ENCODE measurements at places on chromosomes 4 and X.
A peak's percentile ranks its signal among the peaks of the same experiment; 100 is the strongest.

DNA sequence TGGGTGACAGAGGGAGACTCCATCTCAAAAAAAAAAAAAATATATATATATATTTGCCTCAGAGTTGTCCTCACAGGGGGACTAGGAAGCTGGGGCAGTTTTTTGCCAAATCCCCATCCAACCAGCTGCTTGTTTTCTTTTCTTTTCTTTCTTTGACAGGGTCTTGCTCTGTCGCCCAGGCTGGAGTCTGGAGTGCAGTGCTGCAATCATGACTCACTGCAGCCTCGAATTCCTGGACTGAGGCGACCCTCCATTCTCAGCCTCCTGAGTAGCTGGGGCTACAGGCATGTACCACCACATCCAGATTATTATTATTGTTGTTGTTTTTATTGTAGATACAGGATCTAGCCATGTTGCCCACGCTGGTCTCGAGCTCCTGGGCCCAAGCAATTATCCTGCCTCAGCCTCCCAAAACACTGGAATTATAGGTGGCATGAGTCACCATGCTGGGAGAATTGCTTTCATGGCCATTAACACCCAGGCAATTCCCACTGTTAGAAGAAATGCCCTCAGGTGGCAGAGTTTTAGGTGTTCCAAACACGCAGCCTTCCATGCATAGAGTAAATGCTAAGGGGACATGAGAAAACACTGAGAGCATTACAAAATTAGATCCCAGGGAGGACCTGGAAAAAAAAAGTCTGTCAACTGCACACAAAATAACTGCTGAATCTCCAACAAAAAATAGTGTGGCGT, 98.0 kb downstream of the ARHGAP6 start:
- DNase-seq, result no peak

GRCh38 chr4:112276113-112276512, 9.6 kb downstream of the TIFA start:
- no peak for DNase-seq

GRCh38 chr4:163680386-163681098, 186.1 kb downstream of the TMA16 start:
- no peak for DNase-seq

DNA sequence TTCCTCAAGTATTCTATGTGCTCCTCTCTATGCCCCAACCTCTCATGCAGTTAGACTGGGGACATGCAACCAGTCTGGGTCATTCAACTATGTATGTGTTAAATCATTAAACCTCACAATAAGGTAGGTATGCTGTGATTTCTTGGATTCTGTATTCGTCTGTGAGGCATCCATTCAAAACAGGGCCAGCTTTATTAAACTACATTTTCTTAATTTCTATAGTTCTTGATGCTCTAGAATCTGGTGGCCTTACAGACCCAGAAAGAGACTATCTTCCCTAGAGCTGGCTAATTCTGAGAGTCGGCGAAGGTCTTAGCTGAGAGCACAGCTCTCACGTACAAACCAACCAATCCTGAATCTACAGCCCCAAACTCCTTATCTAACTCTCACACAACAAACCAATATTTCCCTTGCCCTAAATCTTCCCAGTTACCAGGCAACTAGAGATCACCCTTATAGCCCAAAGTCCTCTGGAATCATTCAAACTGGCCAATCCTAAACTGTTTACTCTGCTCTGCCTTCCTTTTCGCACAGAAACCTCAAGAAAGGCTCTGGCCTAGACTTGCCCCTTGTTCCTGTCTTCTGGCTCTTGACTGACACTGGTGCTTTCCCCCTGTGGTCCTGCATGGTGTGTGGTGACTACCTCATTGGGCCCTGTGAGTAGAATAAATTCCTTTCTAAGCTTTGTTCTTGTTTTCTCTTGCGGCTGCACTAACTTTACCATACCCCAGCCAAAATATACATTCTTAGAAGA, 203.5 kb upstream of the TET2 start:
- DNase-seq, result no peak

- peak; percentile 32 for DNase-seq
Measured at GRCh38 chr4:158535130-158535614, 13.5 kb downstream of the RXFP1 start.

GRCh38 chr4:19256823-19257222, 994.9 kb upstream of the SLIT2 start:
- no peak for DNase-seq

DNA sequence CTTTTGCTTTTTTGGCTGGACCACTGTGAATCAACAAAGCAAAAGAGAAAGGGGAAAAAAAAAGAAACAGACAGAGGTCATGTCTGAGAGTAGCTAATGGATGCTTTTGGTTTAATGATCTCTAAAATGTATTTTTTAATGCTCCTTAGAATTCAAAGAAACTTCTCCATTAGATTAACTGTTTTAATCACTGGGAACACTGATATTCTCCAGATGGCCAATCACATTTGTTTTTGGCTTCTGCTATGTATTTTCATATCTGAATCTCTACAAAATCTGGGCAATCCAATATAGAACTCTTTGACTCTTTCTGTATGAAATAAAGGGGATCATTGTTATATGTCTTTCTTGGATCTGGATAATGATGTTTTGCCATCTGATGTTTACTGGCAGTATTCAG, 278.2 kb downstream of the ADGRL3 start:
- no peak for DNase-seq

DNA sequence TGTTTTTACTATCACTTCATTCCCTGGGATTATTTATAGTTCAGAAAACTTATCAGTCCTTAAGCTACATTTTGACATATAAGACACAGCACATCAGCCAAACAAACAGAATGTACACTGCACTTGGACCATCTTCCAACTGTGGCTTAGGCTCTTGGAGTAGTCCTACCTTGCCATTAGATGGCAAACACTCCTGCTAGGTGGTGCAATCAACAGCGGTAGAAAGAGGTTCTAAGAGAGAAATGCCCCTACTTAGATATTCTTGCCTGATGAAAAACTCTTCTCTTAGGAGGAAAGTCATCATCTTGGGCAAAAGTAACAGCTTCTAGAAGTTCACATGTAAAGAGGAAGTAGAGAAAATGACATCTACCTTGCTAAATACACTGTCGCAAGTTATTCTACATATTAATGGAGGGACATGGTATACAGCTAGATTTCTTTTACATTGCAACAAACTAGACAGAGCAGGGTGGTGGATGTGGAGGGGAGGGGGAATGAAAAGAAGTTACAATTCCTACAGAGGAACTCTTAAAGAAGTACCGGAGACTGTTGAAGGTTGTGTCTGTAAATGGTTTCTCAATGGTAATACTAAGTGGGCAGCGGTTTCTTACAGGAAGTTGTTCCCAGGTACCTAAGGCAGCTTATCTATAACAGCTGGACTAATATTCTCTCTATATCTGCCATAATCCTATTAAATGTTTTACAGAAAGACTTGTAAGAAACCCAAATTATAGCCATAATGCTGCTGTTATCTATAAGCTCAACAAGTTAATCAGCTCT, 8.1 kb upstream of the STPG2 start:
- no peak for DNase-seq

- DNase-seq, result no peak
Measured at GRCh38 chr4:142201041-142201440, 564.7 kb downstream of the IL15 start.

DNA sequence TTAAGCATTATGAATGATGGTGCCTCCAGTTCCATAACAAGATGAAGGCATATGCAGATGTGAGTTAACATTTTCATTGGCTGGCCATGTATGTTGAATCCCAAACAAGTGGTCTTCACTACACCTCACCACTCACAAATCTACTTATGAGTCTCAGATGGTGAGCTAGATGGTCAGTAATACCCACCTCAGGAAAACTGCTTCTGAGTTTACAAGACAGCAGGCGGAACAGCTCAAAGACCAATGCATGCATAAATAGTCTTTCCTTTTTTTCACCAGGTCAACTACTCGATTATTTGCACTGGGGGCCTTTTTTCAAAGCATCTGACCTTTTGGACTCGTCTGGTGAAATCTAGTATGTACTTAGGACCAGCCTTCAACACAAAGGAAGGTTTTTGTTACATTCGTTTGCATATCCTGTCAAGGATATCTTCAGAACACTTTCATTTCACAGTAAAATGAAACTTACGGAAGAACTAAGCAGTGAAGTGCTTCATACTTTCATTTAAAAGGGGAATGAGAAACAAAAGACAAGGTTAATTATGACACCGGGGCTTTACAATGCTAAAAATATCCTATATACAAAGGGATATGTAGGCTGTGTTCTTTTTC, 23.1 kb upstream of the TLR7 start:
- no peak for DNase-seq

DNA sequence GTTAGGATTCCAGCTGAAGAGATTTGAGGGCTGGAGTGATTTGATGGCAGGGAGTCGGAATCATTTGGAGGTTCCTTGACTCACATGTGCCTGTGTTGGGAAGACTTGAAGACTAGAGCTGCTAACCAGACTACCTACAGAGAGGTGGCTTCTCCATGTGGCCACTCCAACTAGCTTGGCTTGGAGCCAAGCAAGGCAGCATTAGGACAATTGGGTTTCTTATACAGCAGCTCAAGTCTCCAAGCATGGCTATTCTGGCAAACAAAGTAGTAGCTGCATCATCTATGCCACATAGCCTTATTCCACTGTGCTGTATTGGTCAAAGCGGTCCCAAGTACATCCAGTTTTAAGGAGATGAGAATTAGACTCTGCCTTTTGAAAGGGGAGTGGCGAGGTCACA, 171.7 kb upstream of the SLC4A4 start:
- no peak for DNase-seq

DNA sequence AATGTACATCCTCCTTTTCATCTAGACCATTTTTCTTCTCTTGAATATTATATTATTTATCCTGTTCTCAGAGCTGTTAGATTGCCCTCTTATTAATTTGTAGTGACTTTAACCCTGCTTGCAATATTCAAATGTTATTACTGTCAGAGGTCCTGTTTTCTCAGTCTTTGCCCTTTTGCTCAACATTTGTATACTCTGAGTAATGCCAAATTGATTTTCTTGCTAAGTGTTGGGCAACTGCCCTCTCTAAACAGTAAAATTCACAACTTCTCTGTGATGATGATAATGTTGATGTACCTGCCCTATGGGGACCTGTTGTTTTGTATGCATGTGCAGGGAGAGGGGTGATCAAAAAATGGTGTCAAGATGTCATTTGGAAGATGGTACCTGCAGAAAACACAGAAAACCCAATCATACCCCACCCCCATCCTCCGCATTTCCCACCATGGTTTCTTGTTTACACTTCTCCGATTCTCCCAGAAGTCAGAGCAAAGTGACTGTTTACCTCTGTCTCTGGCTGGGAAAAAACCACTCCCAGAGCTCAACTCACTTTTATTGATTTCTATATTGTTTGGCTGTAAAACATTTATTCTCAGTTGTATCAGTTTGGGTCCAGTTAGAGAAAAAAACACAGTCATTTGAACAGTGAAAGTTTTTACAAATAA, 694.0 kb downstream of the IL1RAPL1 start:
- DNase-seq, result no peak

DNA sequence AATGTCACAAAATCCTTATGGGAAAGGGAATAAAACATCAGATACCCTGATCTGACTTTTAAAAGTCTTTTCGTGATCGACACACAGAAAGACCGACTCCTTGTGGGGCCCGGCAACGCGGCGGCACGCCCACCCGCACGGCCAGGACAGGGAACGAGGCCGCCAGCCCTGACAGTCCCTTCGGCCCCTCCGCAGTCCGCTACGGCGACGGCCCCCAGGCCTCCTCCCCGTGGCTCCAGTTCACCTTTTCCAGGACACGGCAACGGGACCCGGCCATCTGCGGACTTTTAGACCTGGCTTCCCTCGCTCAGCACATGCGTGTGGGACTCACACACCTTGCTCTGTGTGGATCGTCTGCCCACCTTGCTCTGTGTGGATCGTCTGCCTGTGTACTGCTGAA, 33.6 kb upstream of the GTPBP6 start:
- DNase-seq, result no peak

GRCh38 chrX:29870608-29871007, 344.8 kb upstream of the MAGEB2 start:
- DNase-seq, result no peak

DNA sequence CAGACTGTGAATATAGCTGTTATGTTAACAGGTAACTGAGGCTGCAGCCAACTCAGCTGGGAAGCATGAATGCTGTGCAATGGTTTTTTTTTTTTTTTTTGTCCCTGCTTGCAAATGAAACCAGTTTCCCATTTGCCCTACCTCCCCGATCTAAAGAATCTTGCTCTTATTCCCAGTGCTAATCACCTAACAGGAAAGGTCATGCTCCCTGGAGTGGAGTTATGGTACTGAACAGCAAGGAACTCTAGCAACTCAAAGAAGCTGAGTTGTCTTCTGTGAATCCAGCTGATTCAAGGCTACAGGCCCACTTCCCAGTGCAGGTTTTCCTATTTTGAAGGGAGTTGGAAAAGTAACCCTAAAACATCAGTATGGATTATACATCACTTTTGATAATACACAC, 52.1 kb downstream of the HTR2C start:
- DNase-seq, result no peak

DNA sequence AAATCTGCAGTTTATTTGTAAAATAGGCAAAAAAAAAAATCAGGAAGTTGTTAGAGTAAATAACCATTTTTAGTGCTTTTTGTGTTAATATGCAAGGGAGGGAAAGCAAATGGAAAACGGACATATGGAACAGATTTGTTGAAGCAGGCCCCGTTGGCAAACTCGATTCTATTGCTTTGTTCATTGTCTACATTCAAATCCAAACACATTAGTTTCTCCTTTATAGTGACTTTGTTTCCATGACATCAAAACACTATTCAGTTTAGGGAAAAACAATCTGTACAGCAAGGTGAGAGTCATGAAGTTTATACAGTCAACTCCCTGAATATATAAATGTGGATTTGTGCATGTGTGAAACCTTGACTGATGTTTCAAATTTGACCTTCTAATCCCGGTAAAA, 142.2 kb downstream of the FAM47A start:
- no peak for DNase-seq

- peak; percentile 68 for DNase-seq
Measured at GRCh38 chr4:150123087-150123486, 44.8 kb downstream of the DCLK2 start.

DNA sequence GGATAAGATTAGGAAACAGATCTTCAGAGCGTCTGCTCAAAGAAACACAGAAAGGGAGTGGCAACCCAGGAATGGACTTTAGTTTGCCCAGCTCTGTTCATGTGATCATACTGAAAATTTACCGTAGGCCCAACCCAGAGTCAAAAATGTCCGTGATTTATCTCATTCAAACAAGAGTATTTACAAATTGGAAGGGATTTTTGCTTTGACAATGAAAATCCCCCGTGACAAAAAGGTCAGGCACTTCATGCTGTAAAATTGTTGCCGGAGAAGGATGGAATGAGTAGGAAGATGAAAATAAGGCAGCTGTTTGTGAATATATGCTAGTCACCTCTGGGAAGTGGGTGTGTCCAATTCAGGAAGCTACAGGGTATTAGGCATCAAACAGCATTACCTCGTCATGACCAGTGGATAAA, 1.2 kb downstream of the SULT1B1 start:
- DNase-seq, result no peak

- no peak for DNase-seq
Measured at GRCh38 chr4:16995451-16995850, 97.0 kb upstream of the LDB2 start.

- no peak for DNase-seq
Measured at GRCh38 chr4:97367878-97368277, 775.4 kb downstream of the STPG2 start.

- DNase-seq, result no peak
Measured at GRCh38 chr4:77865259-77865658, 2.6 kb downstream of the MRPL1 start.

Data from activated CD4-positive, alpha-beta T cell treated with anti-CD3 and anti-CD28 coated beads, Interleukin-10, Interleukin-2, amounts not matched to agents 100 ng/mL and 50 ng/mL, durations not matched to agents 16 hours and 8 hours (primary cell).